NCI-H524 (cell line): ENCODE measurements at places on chromosomes 2 and 18.

DNA sequence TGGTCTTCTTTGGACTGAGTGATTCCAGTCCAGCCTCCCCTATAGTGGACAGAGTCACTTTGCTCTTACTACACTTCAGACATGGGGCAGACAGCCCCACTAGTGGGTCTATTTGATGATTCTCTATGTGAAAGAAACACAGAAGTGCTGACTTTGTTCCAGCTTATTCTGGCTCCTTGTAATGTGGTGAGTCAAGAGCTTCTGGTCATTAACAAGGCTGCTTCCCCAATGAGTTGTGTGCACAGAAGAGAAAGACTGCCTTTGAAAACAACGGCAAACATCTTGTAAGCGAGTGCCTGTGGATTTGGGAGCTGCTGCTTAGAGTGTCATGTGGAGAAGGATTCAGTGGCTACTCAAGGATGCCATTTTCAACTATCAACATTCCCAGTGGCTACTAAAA, 39.1 kb downstream of the RMC1 start:
- DNase-seq, result no peak

- no peak for DNase-seq
These were observed 181.0 kb downstream of the ERBB4 start for GRCh38 chr2:212357606-212358005.

GRCh38 chr2:100753881-100754280, 66.1 kb upstream of the NPAS2 start:
- no peak for DNase-seq

DNA sequence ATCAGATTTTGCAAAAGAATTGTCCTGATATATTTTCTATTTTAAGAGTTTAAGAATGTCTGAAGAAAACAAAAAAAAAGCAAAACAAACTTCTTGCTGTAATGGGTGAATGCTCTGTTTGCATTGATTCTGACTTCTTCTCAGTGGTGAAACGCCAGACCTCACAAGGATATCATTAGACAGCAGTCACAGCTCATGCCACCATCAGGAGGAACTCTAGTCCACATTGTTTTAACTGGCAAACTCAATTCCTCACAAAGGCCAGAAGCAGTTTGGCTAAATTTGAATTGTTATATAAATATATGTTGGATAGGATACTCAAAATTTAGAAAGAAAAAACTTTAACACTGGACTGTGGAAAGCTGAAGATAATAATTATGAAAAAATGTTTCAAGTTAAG, 89.4 kb downstream of the DOK6 start:
- DNase-seq, result no peak

GRCh38 chr2:21032338-21033236, 11.3 kb downstream of the APOB start:
- DNase-seq, result no peak

DNA sequence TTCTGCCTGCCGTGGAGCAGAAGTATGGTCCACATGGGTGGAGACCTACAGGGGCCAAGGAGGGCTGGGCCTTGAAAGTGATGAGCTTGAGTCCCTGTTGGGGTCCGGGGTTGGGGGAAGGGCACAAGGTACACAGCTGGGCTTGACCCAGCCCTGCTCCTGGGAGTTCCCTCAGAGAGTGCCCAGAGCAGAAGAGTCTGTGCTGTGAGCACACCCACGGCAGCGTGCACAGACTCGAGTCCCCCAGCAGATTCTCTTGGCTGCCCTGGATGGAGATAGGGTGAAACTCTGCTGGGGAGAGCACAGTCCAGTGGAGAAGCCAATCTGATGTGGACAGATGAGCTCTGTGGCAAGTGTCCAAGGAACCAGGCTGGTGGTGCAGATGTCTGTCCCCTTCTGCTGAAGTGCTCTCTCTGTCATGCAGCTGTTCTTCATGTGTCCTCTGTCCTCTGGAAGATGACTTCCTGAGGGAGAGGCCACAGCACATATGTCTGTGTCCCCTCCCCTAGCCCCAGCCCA, 27.5 kb downstream of the INPP4A start:
- DNase-seq, result peak; percentile 72

DNA sequence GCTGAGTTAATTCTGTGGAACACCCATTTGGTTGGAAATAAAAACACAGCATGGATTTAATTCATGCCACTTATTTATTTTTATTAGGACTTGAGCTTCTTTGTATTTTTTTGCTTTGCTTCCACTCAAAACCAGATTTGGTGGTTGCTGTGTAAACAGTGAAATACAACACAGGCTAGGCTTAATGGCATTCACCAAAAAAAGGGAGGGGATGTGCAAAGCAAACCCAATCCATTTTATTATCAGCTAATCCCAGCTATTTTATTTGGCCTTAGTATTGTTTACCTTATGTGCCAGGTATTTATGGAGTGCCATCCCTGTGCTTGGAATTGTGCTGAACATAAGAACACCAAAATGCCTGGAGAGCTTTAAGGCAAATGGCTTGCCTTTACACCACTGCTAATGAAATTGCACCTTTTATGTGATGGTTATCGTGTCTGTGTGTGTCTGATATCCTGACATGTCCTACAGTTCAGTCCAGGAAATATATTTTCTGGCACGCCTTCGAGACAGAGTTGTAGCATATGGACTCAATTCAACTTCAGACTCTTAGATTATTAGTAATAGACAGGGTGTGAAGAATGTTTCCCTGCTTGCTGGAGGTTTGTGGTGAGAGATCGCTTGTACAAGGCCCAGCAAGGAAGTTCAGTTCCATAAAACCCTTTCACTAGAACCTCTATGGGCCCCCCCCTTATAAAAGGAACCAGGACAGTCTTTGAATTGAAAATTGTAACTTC, 99.6 kb downstream of the PRPF40A start:
- no peak for DNase-seq

GRCh38 chr18:3875376-3875775, 425.4 kb downstream of the TGIF1 start:
- DNase-seq, result no peak

- no peak for DNase-seq
These were observed 484 bp upstream of the DARS1 start for GRCh38 chr2:135985826-135986393.

DNA sequence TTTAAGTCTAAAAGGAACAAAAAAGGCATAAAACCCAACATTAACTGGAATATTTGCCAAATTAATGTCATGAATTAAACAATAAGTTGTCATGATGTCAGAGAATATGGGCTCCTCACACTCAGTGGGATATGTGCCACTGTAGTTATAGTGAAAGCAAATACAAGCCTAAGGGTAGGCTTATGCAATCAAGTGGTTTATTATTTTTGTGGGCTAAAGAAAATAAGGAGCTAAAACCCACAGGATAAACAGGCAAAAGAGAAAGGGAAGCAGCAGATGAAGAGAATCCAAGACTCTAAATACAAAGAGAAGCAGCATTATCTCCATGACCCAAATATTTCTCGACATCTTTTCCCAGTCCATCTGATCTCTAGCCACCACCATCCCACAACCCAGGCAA, 17.5 kb downstream of the YWHAQ start:
- no peak for DNase-seq
